Activated CD8-positive, alpha-beta memory T cell treated with anti-CD3 and anti-CD28 coated beads, Interleukin-2, amount 10 ng/mL, durations not matched to agents 7 days and 5 days (primary cell): ENCODE measurements at places on chromosomes 12 and 14. TPM values are rescaled to one million over a fixed set of nuclear protein-coding genes. Genes with fewer than 3 reads are reported as not detected.

Gene NKX2-1
- not detected for total RNA-seq

Gene RFLNA
- total RNA-seq = not detected

Gene DGLUCY
- total RNA-seq = 113 TPM

Gene NINJ2
- 6.8 TPM for total RNA-seq

Gene FGF23
- not detected for total RNA-seq

Gene DLK1
- not detected for total RNA-seq

Gene GALNT4
- 17.5 TPM for total RNA-seq

Gene ZC2HC1C
- 2.8 TPM for total RNA-seq

Gene KRT72
- 0.15 TPM for total RNA-seq

Gene FOXM1
- 130 TPM for total RNA-seq

Gene MYO1H
- total RNA-seq = not detected

Gene MIPOL1
- not detected for total RNA-seq

Gene C14orf180
- total RNA-seq = not detected

Gene FAM161B
- total RNA-seq = 1.2 TPM

Gene BEST3
- total RNA-seq = not detected

Gene SERPINA1
- not detected for total RNA-seq

Gene TBC1D30
- 0.47 TPM for total RNA-seq

Gene RPGRIP1
- not detected for total RNA-seq

Gene RARG
- 29.4 TPM for total RNA-seq

Gene CLEC4C
- total RNA-seq = not detected
